ENCODE measurements at places on chromosomes 1 and 21.
A peak's percentile ranks its signal among the peaks of the same experiment; 100 is the strongest.

GRCh38 chr1:32939655-32940371, 24.8 kb downstream of the RNF19B start:
- peak; percentile 20 for DNase-seq

- no peak for DNase-seq
Measured at GRCh38 chr1:1116701-1117468, 996 bp upstream of the C1orf159 start.

DNA sequence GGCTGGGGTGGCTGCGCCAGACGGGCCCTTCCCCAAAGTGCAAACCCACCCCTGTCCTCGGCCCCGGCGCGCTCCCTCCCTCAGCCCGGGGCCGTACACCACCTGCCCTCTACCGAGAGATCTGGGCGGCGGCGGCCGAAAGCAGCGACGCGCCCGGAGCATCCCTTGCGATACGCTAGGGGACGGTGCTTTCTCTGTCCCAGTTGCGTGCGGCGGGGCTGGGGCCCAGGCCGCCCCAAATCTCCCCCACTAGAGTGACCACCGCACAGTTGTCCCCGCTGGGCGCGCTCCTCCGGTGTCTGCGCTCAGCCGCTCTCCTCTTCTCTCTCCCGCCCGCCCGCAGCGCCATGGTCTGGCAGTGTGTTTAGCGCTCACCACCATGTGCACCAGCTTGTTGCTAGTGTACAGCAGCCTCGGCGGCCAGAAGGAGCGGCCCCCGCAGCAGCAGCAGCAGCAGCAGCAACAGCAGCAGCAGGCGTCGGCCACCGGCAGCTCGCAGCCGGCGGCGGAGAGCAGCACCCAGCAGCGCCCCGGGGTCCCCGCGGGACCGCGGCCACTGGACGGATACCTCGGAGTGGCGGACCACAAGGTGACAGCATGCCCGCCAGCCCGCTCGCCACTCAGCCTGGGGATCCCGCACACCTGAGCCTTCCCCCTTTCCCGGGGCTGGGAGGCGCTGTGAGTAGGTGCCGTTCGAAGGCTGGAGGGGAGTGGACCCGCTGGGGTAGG, 1.0 kb downstream of the ST6GALNAC5 start:
- DNase-seq, result peak; percentile 67

DNA sequence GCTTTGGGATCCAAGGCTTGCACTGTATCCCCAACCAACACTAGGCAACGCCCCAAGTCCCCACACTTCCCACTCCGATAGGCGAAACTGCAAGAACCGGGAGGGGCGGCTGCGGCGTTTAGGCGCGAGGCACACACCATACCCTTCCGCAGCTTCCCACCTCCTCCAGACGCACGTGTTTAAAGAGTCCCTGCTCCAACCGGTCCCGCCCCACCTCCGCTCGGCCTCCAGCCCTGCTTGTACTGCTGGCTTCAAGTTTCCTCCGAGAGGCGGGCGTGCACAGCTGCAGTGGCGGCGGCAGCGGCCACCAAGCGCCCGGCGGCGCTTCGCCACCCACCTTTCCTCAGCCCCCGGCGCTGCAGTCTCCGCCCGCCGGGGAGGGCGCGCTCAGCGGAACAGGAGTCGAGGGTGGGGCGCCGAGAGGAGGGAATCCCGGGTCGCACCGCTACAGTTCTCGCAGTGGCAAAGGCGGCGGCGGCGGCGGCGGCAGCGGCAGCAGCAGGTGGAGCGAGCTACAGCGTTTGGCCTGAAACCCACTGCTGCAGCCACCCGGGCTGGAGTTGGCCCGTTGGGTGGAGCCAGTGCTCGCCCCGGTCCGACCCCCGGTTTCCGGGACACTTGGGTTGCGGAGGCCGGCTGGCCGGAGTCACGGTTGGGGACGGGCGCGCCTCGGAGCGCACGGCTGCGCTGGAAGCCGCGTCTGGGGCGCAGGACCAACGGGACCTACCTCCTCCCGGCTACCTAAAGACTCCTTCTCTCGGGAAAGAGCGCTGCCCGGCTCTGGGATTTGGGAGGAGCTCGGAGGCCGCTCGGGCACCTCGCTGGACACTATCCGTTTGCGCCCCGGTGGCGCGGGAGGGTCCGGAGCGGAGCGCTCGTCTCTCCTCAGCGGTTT, at the start of gene CNIH3:
TSS of gene CNIH3 (plus strand) at position 457 of the 895 bp plus-strand sequence. CDS start 858 bp downstream, outside the sequence.
- peak; percentile 49 for DNase-seq

- DNase-seq, result no peak
Measured at GRCh38 chr1:64092851-64093371, 110.5 kb upstream of the UBE2U start.

- no peak for DNase-seq
Measured at GRCh38 chr1:109880971-109881894, 29.4 kb upstream of the CSF1 start.

DNA sequence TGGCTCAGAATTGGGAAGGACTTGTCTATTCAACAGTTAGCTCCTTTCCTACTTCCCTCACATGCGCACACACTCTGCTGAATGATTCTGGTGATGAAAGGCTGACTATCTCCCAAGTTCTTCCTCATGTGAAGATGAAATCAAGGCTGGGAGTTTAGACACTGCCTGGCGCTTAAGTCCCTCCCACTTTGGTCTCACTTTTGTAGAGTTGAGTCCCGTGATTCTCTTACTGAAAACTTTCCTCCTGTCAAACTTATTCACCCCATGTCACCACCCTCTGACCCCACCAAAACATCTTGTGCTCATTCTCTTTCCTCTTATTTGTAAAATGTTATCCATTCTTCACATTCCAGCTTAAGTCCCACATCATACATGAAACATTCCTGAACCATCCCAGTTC, 8.4 kb upstream of the MRPS6 start:
- no peak for DNase-seq

- DNase-seq, result no peak
Measured at GRCh38 chr1:221696718-221697461, 45.0 kb downstream of the DUSP10 start.

DNA sequence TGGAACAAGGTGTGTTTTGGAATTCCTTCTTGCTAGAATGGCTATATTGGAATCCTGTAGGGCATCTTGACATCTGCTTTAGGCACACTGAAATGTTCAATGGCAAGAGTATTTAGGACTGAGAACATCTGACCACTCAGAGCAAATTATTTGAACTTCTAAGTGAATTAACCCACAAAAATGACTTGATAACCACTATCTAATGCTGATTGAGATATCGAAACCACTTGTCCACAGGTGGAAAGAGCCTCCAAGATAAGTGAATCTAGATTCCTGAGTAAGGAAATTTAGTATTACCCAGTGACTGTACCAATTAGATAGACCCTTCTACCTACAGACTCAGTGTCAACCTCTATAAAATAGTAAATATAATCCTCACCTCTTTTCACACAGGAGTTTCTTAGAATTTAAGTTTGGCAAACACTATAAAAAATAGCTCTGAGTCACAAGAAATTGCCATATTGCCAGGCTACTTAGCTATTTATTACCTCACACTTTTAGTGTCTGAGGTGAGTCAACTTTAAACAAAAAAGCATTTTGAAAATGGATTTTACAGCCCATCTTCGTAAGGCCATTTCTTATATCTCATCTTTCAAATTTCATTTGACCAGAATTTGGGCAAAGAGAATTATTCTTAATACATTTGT, 421.8 kb downstream of the PTBP2 start:
- no peak for DNase-seq

DNA sequence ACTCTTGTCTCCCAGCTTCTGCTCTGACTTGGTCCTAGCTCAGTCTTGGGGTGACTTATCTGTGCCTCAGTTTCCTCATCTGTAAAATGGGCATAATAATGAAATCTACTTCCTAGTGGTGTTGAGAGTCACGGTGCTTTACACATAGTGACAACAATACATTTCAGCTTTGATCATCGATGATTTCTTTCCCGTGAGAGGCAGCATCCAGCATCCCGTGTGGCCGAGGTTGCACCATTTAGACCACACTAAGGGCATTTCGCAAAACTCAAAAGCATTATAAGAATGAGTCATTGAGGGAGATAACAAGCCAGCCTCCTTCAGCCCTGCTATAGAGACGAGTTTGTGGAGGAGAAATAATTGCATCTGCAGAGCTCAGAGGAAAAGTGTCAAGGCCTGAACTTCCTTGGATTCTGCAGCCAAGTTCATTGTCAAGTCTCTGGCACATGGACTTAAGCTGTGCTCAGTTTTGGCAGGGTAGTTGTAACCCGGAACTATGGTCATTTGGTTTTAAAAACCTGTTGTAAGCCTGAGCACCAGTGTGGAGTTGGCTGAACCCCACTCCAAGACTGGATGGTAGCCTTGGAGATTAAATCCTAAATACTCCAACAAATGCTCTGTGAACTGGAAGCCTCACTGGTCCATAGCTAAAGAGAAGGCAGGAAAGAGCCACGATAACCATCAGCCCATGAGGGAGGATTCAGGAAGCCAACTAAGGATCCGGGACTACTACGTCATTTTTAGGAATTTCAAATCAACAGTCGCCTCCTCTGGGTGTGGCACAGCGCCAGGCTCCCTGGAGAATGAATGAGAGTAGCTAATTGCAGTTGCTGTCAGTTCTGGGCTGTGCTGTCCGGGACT, 64.2 kb downstream of the TCP10L start:
- DNase-seq, result no peak

- no peak for DNase-seq
Measured at GRCh38 chr1:47894410-47895278, 102.5 kb downstream of the TRABD2B start.

DNA sequence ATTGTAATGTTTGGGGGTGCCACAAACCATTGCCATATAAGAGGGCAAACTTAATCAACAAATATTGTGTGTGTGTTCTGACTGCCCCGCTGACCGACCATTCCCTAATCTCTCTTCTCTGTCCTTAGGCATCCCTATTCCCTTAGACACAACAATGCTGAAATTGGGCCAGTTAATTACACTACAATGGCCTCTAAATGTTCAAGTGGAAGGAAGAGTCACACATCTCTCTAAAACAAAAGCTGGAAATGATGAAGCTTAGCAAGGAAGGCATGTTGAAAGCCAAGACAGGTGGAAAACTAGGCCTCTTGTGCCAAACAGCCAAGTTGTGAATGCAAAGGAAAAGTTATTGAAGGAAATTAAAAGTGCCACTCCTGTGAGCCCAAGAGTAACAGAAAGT, 30.2 kb downstream of the LTN1 start:
- no peak for DNase-seq

- no peak for DNase-seq
Measured at GRCh38 chr1:112359961-112360767, 35.9 kb upstream of the CTTNBP2NL start.

- DNase-seq, result peak; percentile 39
Measured at GRCh38 chr1:221740993-221741702, 741 bp downstream of the DUSP10 start.

DNA sequence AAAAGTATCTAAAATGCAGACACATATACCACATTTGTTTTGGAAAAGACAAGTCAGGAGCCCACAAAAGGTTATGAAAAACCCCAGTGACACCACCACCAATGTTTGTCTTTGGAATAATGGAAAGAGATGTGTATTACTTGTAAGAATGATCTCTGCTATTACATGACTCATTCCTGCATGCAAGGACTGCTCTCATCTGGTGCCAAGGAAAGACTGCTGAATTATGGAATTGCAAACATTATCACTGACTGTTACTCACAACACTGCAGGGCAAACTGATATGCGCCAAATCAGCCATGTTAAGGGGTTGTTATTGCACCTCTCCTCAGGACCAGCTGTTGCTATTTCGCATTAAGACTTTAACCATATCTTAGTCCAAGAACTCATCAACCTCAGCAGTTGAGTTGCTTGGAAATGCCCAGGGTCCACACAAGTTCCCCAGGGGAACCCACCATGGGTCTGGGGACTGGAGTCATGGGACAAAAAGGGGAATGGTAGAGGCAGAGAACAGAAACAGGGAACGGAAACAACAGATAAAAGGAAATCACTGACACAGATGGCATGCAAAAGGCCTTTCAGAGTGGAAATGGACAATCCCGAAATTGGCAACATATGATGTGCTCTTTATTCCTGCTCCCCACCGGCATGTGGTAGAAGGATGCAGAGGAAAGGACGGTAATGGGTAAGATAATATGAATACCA, 34.4 kb downstream of the CAPZB start:
- no peak for DNase-seq

- no peak for DNase-seq
Measured at GRCh38 chr1:56376188-56376984, 203.0 kb downstream of the PLPP3 start.

- no peak for DNase-seq
Measured at GRCh38 chr1:27033043-27033746, 20.5 kb upstream of the TENT5B start.

- peak; percentile 77 for DNase-seq
Measured at GRCh38 chr1:228734881-228735801, at the start of gene RHOU. Gene RHOU, plus strand, starts transcription at chr1:228735479. Its CDS starts 264 bp downstream, at chr1:228735743.

DNA sequence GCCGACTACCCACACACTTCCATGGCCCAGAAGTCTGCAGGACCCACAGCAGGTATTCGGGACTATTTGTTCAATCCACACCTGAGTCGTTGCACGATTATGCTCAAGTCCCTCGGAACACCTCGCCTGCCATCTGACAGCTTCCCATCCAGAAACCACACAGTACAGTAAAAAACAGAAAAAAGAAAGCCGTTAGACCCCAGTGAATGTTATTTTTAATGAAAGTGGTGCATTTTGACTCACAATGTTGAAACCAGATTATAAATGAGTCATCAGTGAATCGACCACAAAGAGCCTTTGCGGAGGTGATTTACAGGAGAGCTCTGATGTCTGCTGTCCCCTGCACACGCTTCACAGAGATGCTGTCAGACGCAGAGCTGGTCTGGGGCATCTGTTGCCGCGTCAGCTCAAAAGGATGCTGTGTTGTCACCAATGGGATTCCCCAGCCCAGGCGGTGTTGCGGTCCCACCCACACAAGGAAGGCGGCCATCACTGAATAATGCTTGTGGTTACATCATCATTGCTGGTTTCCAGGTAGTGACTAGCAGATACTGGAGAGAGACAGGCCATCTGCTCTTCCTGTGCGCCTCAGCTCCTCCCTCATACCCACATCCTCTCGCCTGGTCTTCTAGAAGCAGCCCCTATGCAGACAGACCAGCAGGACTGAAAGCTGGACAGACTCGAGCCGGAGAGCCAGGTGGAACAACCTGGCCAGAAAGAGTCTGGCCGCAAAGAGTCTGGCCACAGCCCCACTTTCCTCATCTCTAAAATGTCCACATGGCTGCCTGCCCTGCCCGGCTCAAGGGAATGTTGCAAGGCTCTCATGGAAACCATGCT, 116.8 kb downstream of the TOMM20 start:
- peak; percentile 58 for DNase-seq

DNA sequence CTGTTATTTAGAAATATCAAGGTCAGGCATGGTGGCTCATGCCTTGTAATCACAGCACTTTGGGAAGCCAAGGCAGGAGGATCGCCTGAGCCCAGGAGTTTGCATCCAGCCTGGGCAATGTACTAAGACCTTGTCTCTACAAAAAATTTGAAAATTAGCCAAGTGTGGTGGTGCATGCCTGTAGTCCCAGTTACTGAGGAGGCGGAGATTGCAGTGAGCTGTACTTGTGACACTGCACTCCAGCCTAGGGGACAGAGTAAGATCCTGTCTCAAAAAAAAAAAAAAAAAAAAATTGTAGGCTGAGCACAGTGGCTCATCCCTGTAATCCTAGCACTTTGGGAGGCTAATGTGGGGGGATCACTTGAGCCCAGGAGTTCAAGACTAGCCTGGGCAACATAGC, 45.3 kb downstream of the PIK3CD start:
- no peak for DNase-seq

DNA sequence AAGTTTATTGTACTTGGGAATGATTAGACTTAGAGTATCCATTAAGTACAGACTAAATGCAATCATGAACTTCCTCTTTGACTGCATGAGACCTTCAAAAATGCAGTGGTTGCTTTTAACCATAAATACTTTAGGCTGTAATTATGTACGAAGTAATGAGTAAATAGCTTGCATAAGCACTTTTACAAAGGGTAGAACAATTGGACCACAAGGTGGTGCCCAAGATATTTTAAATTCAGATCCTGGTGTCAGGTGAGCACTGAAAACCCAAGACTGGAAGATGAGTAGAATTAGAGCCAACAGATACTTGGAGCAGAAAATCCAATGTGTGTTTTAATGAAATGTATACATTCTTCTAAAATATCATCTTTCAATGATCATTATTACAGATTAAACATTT, 43.4 kb upstream of the RHOU start:
- no peak for DNase-seq
